ENCODE measurements at places on chromosomes 4 and X. TPM values are rescaled to one million over a fixed set of nuclear protein-coding genes. Genes with fewer than 3 reads are reported as not detected.

GRCh38 chrX:4397471-4397870 is 684.0 kb upstream of the PRKX start:
- no peak for DNase-seq

GRCh38 chrX:154355776-154356140 is 18.7 kb downstream of the FLNA start:
- no peak for DNase-seq

GRCh38 chr4:145218251-145218650 is 37.9 kb upstream of the OTUD4 start:
- no peak for DNase-seq

DNA sequence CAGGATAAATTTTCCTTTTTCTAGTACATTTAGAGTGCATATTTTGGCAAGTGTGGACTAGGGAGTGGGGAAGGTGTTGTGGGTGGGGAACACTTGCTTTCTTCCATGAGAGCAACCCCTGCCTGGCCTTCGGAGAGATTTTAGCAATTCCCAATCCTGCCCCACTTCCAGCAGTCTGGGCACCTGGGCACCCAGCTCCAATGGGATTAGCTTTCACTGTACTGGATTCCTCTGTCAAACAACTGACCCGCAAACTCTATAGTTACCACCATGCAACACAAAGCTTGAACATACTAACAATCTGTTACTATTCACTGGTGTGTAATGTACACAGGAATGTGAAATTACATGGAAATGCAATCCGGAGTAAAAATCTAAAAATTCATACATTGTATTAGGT is 50.3 kb downstream of the SH3RF1 start:
- DNase-seq = no peak

Gene CXCL10
- total RNA-seq = not detected

- DNase-seq = no peak
These were observed 774.0 kb upstream of the POU3F4 start for GRCh38 chrX:82734140-82734539.

DNA sequence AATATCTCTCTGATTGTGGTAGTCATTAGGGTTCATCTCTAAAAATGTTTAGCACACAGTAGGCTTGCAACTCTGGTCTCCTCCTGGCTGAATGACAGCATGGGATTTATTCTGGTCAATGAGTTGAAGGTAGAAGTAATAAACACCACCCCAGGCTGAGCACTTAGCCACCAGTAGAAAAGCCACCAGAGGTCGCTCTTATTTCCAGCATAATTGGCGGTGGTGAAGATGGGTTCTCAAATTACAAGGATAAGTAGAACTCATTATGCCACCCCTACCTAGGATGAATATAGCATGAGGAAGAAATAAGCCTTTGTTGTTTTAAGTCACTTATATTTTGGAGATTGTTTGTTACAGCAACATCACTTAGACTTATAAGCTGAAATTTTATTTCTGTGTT is 302.7 kb downstream of the GPM6A start:
- no peak for DNase-seq

Gene SCML1
- 5.7 TPM for total RNA-seq

- DNase-seq = no peak
These were observed 568.8 kb downstream of the STIM2 start for GRCh38 chr4:27429364-27429871.

DNA sequence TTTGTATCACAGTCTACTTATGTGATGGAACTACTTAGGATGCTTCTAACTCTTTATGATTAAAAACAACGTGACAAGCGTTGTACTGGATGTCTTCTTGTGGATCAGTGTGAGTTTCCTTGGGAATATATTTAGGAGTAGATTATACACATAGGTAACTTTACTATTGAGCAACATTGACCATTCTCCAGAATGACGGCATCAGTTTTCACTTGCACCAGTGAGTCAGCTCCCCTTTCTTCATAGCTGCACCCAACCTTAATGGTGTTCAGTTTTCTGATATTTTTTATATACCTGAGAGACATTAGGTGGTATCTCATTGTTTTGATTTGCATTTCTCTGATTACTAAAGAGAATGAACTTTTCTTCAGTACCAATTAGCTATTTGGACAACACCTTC is 343.9 kb downstream of the ADGRL3 start:
- DNase-seq = no peak

- DNase-seq = no peak
These were observed 105.0 kb upstream of the ANKRD50 start for GRCh38 chr4:124817531-124817930.

Gene C1QTNF7
- 0.41 TPM for total RNA-seq

DNA sequence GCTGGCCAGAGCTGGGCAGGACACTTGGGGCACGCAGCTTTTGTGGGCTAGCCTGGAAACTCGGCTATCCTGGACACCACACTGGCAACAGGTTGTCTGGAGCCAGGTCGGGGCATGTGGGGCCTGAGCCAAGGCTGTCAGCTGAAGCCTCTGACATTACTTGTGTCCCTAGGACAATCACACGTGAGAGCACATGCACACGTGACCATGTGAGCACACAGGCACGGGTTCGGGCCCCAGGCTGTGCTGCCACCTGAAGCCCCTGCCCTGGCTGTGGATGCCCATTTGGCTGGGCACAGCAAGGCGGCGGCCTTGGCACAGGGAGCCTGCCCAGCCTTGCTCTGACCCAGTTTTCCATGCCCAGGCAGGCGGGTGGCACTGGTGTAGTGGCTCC is 8.7 kb upstream of the FGFR3 start:
- DNase-seq = no peak

Gene DCAF12L2
- 7.7 TPM for total RNA-seq

Gene PAK3
- total RNA-seq = 102 TPM

- DNase-seq = no peak
These were observed 287.0 kb upstream of the MAGEB18 start for GRCh38 chrX:25851141-25851540.

- no peak for DNase-seq
These were observed 593.3 kb downstream of the KCTD8 start for GRCh38 chr4:43855283-43855682.

Gene HELT
- not detected for total RNA-seq

- DNase-seq = no peak
These were observed 151.6 kb upstream of the GPC4 start for GRCh38 chrX:133566876-133567275.

DNA sequence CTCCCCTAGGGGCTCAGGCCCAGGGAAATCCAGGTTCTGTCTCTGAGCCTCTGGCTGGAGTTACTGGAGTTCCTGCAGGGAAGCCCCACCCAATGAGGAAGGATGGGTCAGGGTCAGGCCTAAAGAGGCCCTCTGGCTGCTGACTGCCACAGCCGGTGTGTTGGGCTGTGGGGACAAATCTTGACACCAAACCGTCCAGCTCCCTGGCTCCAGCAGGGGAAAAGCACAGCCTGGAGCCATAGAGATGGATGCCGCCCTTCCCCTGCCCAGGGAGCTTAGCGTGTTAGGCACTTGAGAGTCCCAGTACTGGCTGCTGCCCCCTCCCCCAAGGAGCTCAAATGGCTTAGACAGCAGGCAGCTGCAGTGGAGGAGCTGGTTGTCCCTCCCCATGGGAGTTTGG is 321.3 kb upstream of the LCORL start:
- DNase-seq = no peak

Gene GLUD2
- total RNA-seq = 1.2 TPM

DNA sequence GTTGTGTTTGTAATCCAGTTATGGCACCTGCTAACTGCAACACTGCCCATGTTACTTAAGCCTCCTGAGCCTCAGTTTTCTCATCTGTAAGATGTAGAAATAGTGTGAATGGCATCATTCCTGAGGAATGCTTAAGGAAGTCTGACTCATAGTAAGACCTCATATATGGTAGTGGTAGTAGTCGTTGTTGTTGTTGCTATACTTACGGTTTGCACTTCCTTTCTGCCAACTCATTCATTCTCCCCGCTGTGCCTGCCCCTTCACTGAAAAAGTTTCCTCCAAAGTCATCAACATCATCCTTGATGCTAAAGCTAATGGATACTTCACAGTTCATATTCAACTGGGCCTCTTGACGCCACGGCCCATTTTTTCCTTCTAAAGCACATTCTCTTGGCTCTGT is 54.2 kb upstream of the SPANXN3 start:
- DNase-seq = no peak

- DNase-seq = peak; percentile 4
These were observed 29.3 kb downstream of the FAM199X start for GRCh38 chrX:104195489-104196084.

DNA sequence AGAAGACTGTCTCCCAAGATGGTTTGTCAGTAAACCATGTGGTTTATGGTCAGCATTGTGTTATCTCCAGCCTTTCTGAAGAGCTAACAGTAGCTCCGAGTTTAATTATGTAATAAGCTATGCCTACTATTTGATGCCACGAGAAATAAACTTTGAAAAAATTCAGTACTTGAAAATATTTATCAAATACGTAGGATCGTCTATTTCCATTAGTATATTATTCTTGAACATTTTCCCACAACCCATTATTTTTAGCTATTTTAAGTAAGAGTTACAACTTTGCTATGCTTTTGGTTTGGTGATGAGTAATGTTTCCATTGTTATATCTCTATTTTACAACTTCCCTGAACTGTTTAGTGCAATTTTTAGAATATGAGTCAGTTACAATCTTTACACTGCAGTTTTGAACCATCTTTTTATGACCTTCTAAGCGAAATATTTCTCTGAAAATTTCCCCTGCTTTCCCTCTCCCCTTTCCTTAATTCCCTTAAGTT is 44.5 kb upstream of the TRIM2 start:
- no peak for DNase-seq

Gene MAD2L1
- total RNA-seq = 4.9 TPM

Gene C4orf36
- total RNA-seq = 2.0 TPM

- DNase-seq = no peak
These were observed 48.6 kb upstream of the RASSF6 start for GRCh38 chr4:73668782-73669201.

- no peak for DNase-seq
These were observed 187.6 kb downstream of the CBR4 start for GRCh38 chr4:168822481-168822880.

DNA sequence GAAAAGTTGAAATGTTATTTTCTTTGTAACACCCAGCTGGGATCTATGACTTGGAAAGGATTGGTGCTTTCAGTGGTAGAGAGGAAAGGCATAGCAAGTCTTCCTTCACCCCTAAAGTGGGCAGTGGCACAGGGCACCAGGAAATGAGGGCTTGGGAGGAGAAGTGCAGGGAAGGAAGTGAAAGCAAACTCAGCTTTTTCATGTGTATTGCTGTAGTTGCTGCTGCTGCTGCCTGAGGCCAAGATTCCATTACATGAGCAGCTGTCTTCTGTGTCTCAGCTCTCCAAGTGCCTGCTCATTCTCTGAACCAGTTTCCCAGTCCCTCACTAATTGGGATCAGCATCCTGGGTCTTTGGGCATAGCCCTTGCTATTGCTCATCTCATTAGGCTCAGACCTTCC is 2.6 kb downstream of the HCCS start:
- DNase-seq = no peak

Gene CC2D2A
- total RNA-seq = 18.8 TPM

GRCh38 chr4:140003876-140004548 is 150.0 kb downstream of the MAML3 start:
- DNase-seq = no peak

DNA sequence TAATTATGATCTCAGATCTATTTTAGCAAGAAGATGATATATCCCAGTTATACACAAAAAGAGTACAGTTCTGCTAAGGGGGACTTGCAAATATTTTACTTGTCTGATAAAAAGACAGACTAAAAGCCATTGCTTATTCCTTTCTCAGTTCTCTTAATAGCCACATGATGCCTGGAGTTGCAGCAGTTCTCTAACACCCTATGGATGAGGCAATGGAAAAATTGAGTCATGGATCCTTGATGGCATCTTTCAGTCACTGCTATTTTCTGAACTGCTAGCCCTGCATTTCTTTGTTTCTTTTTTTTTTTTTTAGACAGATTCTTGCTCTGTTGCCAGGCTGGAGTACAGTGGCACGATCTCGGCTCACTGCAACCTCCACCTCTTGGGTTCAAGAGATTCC is 1956.7 kb downstream of the C4orf33 start:
- no peak for DNase-seq

DNA sequence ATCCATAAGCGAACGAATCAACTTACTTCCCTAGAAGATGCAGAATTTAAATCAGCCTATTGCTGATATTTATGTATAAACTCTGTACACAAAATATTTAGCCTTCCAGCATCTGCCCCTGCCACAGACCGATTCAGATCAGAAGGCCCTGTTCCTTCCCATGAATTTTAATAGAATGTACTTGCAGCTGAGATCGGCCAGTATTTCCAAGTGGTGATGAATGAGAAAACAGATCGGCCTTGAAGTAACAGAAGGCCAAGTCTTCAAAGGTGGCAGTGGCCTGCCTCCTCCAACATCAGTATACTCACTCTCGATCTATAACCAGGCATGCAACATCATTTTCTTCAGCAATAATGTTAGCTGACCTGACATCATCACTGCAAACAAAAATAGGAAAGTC is 66.4 kb downstream of the PRKG2 start:
- DNase-seq = no peak

Gene ATP1B4
- total RNA-seq = not detected

DNA sequence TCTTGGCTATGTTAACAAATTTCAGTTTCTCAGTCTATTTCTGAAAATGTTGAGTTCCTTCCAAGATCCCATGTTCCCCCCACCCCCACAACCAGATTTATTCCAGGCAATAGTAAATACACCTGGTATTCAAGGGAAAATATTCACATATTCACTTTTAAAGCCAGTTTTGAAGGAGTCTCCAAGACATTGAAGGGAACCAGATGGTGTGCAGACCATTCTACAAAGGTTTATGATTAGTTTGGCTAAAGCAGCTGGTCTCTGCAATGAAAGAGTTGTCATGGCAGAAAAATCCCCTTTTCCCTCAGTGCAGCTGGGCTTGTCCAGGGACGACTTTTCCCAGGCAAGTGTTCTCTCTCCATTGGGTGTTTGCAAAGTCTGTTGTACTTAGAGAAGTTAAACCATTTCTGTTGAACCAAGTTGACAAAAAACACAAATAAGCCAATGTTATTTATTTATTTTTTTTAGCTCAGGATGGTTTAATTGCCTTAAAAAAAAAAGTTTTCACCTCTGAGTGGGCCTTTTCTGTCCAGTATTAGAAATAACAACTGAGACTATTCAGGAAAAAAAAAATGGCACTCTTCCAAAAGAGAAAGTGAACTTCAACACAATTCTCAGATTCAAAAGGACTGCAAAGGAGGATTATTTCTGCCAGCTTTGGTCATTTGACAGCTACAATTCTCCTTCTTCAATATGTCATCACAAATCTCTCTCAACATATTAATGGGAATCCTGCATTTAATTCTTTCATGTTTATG is 410.6 kb downstream of the IL1RAPL1 start:
- DNase-seq = no peak

DNA sequence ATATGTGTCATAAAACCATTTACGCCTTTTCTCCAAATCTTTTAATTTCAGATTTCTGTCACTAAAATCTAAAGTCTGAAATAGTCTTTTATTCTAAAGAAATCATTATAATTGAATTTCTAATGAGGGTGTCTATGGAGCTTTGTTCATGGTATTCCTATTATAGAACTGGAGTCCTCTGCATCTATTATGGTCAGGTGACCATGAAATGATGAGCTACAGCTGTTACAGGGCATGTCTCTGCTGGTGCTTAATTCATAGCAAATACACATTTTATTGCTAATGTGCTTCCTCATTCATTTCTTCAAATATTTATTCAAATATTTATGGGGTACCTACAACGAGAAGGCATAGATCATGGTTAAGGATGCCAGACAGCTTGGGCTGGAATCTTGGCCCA is 126.1 kb downstream of the NAA11 start:
- DNase-seq = no peak

GRCh38 chr4:2341911-2342652 is 76.4 kb downstream of the ZFYVE28 start:
- no peak for DNase-seq

- DNase-seq = no peak
These were observed 225.2 kb upstream of the PGRMC2 start for GRCh38 chr4:128512767-128513322.

Gene FAM9C
- total RNA-seq = 0.41 TPM
